ENCODE measurements at places on chromosomes 1 and 21.
A peak's percentile ranks its signal among the peaks of the same experiment; 100 is the strongest.

- no peak for DNase-seq
Observed at GRCh38 chr1:44431861-44432260, 26.8 kb downstream of the RNF220 start.

GRCh38 chr1:108503062-108503733 lies 53.1 kb downstream of the NBPF6 start:
- no peak for DNase-seq

DNA sequence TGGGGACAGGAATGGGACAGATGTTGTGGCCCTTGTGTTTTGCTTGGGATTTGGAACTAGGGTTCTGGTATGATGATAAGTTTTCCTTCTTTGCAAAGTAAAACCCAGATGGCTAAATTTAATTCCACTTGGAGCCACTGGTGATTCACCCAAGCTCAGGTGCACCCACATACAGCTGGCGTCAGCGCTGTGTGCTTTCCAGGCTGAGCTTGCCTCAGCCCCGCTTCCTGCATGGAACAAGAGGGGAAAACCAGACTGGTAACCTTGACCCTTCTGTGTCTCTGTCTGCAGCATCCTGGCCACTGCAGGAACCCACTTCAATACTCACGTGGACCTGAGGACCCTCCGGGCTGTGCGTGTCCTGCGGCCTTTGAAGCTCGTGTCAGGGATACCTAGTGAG lies 94.2 kb downstream of the CACNA1E start:
- DNase-seq = no peak

DNA sequence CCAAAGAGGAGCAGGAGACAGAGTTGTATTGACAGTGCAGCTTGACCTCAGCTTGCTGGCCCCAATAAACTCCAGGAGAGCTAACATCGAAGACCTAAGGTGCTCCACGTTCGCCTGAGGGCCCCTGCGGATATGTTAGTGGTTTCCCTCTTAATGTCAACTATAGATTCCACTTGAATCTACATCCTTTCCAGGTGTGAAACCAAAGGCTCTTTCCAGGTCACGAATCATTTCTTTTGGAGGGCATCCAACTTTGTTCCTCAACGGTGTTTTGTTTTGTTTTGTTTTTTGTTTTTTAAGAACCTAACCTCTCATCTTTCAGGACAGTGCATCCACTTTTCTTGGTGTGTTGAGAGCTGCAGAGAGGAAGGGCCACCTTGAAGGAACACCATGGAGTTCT lies 267.6 kb upstream of the SGIP1 start:
- no peak for DNase-seq

- no peak for DNase-seq
Observed at GRCh38 chr1:89786628-89787214, 34.1 kb upstream of the LRRC8D start.

DNA sequence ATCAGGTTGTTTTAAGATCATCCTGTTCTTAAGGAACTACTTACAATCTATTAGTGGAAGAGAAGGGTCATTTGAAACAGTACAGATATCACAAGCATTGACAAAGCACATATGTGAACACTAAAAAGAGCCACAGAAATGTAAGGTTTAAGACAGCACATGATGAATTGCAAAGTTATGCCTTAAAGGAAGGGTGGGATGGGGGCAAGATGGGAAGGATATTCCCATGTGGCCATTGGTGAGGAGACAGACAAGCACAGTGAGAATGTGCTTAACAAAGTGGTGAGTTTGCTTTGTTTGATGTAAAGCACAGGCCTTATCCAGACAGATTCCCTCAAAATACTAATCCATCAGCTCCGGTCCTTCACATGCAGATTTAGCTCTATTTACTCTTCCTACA lies 151.6 kb upstream of the IVNS1ABP start:
- DNase-seq = no peak

GRCh38 chr21:45631540-45631939 lies 12.0 kb upstream of the PCBP3 start:
- DNase-seq = no peak

DNA sequence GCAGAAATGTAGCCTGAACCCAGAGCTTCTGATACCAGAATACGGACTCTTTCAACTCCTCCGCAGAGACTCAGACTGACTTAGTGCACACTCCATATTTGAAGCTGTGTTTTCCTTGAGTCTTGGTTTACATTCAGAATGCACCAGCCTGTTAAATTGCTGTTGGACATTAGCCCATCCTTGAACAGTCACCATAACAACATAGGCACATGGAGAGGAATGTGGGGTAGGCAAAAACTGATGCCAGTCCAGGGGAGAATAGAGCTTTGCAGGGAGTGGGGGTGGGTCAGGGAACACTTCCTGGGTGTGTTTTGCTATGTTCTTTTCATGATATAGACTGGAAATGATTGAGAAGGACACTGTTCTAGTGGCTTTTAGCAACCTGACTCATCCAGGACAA lies 76.3 kb upstream of the CACNA1E start:
- DNase-seq = no peak

DNA sequence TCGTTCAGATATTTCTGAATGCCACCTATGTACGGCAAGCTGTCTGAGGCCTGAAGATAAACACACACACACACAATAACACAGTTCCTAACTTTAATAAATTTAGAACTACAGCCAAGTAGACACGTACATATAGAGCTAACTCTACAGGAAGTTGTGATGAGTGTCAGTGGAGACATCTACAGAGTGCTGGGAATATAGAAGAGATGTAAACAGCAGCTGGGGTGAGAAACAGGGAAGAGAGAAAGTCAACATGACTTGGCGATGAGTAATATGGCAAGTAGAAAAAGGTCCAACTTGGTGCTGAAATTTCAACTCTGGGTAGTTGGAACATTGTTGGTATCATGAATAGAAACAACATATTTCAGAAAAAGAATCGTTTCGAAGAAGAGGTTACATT lies 206.5 kb downstream of the ZP4 start:
- no peak for DNase-seq

DNA sequence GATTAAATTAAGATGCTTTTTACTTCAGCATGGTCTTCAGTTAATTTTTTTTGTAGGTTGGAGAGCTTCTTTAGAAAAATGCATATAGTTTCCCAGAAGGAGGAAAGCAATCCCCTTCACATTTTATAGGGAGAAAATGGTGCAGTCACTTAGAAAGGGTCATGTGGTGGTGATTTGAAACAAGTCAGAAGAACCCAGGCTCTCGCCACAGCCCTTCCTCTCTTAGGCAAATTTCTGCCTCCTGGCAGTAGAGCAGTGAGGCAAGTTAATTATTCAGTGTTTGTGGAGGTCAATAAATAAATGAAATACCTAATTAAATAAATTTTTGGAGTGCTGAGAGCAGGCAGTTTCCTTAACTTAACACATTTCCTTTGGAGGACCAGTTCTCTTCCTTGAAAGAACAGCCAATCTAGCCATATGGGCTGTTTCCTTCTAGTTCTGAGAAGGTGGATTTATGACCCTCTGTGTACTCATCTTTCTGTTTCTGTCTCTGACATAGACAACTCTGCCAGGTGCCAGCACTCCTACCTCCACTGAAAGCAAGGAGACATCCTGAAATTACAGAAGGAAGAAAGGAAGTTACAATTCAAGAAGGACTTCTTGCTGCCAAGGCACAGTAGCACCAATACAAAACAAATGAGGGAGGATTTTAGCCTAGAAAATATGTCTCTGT lies 19.0 kb upstream of the POGZ start:
- no peak for DNase-seq

GRCh38 chr1:66752671-66753371 lies 562 bp downstream of the DYNLT5 start:
- DNase-seq = no peak

DNA sequence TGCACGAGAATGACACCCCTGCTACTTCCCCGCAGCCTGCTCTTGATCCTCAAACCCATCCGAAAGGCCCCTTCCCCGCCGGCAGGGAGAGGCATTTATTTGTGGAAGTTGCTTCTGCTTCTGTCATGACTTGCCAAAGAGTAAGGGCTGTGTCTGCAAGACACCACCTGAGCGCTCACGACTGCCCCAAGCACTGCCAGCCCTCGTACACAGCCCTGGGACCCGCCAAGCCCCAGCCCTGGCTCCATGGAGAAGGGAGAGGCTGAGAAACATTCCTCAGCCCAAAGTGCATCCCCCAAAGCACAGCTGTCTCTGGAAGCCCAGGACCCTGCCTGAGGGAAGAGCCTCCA lies 6.3 kb upstream of the TPRG1L start:
- DNase-seq = no peak

- DNase-seq = no peak
Observed at GRCh38 chr1:55007625-55008024, 8.9 kb downstream of the BSND start.

GRCh38 chr1:205849619-205850355 lies at the start of gene PM20D1:
PM20D1 (minus strand) TSS chr1:205850132; CDS start chr1:205850072, 60 bp downstream.
- DNase-seq = peak; percentile 81

- no peak for DNase-seq
Observed at GRCh38 chr21:17391811-17392340, 121.0 kb upstream of the CXADR start.

- no peak for DNase-seq
Observed at GRCh38 chr1:89698624-89699023, 65.7 kb downstream of the LRRC8C start.

DNA sequence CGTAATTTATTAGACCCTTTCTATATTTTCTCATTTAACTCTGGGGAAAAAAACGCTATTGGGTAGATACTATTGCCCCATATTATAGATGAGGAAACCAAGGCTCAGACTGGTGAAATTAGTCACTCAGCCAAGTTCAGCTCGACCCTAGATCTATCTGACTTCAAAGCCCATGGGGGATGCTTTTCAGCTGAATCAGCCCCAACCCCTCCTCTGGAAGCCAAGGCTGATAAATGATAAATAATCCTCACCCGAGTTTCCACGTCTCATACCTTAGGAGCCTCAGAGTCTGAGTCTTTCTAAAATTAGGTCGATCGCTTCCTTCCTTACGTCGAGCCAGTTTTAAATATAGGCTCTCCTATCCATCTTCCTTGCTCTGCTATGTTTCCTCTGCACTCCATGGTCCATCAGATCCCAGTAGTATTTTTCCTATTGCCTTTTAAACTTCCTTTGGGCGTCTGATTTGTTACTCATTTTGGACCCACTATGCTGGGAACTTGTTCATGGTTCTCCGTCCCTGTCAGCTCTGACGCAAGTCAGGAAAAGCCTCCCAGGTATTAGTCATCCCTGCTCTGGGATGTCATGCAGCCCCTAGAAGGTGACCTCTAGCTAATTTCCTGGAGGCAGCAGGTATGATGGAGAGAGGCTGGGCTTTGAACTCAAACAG lies 122.8 kb downstream of the PLPP3 start:
- DNase-seq = no peak

GRCh38 chr1:6783936-6784559 lies 1.2 kb upstream of the CAMTA1 start:
- DNase-seq = no peak

GRCh38 chr1:63403386-63403785 lies 36.0 kb downstream of the ALG6 start:
- DNase-seq = no peak

DNA sequence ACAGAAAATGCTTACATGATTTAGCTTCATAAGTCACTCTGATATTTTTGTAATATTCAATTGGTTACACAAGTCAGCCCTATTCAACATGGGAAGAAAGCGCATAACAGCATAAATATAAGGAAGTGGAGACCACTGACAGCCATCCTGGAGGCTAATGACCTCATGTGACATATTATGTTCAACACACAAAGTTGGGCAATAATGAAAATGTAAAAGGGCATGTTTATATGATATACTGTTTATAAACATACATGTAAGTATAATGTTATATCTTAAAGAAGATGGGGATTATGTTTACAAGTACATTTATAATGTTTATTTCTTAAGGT lies 30.2 kb downstream of the EVI5 start:
- no peak for DNase-seq

DNA sequence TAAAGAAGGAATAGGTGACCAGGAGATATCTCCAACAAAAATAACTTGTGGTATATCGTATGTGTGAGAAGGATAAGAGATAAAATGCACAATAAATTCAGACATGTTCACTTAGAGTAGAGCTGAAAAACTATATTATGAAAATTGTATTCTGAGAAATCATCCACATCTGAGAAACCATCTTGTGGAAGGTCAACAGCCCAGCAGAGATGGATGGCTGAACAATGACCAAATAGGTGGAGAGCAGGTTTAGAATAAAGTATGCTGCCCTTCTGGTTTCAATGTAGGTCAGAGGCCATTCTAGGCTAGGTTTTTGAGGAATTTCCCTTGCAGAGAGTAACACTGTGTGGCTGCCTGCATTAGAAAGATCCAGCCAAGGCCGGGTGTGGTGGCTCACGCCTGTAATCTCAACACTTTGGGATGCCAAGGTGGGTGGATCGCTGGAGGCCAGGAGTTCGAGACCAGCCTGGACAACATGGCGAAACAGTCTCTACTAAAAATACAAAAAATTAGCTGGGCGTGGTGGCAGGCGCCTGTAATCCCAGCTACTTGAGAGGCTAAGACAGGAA lies 8.8 kb upstream of the UAP1 start:
- DNase-seq = no peak

DNA sequence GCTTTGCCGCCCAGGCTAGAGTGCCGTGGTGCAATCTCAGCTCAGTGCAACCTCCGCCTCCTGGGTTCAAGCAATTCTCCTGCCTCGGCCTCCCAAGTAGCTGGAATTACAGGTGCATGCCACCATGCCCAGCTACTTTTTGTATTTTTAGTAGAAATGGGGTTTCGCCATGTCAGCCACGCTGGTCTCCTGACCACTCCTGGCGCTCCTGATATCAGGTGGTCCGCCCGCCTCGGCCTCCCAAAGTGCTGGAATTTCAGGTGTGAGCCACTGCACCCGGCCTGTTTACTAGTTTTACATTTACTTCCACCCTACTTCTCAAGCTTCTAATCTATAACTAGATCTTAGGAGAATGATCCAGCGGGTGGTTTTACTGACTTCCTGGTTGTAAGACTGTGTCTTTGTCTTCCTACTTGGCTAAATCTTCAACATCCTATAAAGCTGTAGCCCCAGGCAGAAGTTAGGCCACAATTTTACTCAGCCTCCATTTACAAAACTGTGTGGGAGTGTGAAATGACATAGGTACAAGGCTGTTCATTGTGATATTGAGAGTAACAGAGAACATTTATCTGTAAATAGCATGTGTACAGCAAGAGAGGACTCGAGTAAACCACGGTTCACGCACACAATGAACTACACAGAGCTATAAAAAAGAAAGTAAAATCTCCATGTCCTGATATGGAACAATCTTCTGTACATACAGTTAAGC lies 9.6 kb upstream of the POU2F1 start:
- no peak for DNase-seq

GRCh38 chr1:14308460-14308859 lies 290.0 kb upstream of the KAZN start:
- no peak for DNase-seq

DNA sequence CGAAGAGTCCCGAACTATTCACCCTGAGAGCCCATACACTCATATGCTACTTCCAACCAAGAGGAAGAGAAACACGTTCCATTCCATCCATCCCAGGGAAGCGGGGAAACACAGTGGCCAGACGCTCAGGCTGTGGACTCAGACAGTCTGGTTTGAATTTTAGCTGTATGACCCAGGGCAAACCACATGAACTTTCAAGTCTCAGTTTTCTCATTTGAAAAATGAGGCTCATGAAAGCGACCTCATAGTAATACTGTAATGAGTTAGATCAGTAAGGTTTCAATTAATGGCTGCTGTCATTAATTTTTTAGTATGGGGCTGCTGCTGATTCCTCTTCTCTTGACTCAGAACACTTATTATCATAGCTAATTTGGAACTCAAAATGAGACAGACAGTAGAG lies 1.5 kb downstream of the FCRL4 start:
- DNase-seq = no peak

All from psoas muscle (tissue), 8 donors.